ENCODE measurements at places on chromosomes 3 and 15. TPM values are rescaled to one million over a fixed set of nuclear protein-coding genes. Genes with fewer than 3 reads are reported as not detected.
A peak's percentile ranks its signal among the peaks of the same experiment; 100 is the strongest.

DNA sequence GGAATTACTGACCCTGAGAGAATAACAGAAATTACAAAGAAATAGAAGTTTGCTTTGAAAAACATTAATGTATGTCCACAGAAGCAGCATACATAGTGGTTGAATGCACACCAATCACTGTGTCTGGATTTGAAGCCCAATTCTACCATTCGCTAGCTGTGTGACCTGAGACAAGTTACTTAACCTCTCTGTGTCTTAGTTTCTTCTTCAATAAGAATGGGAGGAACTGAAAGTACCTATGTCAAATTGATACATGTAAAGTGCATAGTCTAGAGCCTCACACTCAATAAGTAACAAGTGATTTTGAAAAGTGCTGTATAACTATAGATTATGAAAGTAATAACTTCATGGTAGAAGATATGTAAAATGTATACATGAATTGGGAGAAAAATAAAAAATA is 457.8 kb downstream of the FOXP1 start:
- no peak for DNase-seq

Gene POMGNT2
- total RNA-seq, result 3.3 TPM

DNA sequence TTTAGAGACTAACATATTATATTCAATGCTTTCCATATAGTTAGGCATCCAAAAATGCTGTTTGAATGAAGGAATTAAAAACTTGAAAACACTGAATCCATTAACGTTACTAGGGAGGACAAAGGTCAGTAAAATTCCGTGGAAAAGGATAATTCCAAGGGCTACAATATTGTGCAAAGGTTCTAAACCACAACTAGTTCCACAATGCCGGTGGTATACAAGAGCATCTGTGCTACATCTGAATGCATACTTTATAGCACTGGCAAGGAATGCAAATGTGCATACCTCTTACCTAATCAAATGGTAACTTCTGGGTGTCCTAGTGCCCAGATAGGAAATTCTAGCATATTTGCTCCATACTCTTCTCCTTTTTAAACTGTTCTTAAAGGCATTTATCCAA is 2.2 kb downstream of the ICE2 start:
- no peak for DNase-seq

GRCh38 chr15:38378161-38378560 is 75.8 kb upstream of the FAM98B start:
- peak; percentile 65 for DNase-seq

DNA sequence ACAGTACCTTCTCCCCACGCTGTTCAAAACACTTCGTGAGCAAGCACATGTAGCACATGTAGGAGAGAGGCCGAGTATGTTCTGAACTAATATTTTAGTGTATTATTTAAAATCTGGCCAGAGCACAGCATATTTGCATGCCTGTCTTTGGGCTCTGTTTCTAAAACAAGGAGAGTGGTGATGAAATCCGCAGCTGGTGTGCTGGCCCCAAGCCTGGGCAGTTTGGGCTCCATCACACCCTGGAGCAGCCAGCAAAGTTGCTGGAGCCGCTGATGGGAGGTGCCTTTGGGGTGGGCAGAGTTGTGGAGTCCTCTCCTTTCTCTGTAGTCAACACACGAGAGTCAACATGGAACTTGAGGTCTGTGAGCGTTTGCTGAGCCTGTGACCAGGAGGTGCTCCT is 116.6 kb downstream of the SLCO3A1 start:
- DNase-seq, result no peak

GRCh38 chr3:130760922-130761321 is 14.3 kb upstream of the PIK3R4 start:
- DNase-seq, result no peak

Gene TNFSF10
- 91.1 TPM for total RNA-seq

DNA sequence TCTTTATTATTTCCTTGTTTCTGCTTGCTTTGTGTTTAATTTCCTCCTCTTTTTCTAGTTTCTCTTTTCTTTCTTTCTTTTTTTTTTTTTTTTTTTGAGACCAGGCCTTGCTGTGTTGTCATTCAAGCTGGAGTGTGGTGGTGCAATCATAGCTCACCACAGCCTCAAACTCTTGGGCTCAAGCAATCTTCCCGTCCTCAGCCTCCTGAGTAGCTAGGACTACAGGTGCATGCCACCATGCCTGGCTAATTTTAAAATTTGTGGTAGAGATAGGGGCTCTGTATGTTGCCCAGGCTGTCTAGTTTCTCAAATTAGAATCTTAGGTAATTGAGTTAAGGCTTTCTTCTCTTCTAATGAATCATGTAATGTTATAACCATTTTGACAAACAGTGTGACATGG is 22.4 kb downstream of the SLMAP start:
- no peak for DNase-seq

Gene CHDH
- total RNA-seq, result under 0.01 TPM

- no peak for DNase-seq
Measured at GRCh38 chr3:43752905-43753304, 62.2 kb downstream of the ABHD5 start.

GRCh38 chr3:171783626-171784025 is 26.7 kb downstream of the PLD1 start:
- no peak for DNase-seq

Gene RHOV
- not detected for total RNA-seq

DNA sequence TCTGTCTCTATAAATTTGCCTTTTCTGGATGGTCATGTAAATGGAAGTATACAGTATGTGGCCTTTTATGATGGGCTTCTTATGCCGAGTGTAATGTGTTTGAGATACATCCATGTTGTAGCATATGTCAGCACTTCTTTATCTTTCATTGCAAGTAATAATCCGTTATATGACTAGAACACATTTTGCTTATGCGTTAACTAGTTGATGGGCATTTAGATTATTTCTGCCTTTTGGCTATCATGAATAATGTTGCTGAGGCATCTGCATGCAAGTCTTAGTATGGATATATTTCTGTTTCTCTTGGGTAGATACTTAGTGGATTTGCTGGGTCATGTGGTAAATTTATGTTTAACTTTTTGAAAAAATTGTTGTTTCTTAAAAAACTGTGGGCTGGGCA is 19.7 kb downstream of the KAT2B start:
- DNase-seq, result no peak

- peak; percentile 70 for DNase-seq
Measured at GRCh38 chr15:71679793-71680353, 130.5 kb upstream of the NR2E3 start.

DNA sequence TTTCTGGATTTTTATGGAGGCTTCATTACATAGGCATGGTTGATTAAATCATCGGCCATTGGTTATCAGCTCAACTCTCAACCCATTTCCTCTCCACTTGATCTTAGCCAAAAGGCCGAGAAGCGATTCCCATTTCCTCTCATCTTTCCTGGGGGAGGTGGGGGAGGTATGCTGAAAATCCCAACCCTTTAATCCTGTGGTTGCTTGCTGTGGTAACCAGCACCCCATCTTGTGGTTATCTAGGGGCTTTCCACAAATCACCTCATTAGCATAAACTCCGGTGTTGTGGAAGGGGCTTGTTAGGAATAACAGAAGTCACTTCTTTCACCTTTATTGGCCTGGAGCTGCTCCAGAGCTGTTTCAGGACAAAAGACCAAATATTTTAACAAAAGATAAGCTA is 20.9 kb downstream of the PDE8A start:
- no peak for DNase-seq

Gene CD47
- total RNA-seq, result 34.9 TPM

Gene CEMIP
- total RNA-seq, result 0.22 TPM

Gene SLC24A5
- under 0.01 TPM for total RNA-seq

DNA sequence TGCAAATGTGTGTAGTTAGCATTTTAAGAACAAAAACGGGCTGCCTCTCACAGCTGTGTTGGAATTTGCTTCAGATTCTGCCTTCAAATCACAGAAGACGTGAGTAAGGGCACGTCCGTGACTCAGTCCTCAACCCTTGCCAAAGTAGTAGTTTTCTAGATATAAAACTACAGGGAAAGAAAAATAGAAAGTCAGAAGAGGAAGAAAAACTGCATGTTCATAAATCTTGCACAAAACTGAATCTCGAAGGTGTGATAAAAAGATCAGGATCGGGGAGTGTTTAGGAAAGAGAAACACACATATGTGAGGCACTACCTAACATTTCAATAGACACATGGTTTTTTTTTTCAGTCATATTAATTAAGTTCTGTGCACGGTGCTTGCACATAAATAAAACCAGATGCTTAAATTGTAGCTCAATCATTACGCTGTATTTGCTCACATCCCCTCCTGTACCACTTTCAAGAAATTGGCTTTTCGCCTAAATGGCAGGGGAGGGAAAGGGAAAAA is 71.7 kb downstream of the P3H2 start:
- no peak for DNase-seq

- no peak for DNase-seq
Measured at GRCh38 chr15:75215107-75216004, 13.7 kb downstream of the C15orf39 start.

DNA sequence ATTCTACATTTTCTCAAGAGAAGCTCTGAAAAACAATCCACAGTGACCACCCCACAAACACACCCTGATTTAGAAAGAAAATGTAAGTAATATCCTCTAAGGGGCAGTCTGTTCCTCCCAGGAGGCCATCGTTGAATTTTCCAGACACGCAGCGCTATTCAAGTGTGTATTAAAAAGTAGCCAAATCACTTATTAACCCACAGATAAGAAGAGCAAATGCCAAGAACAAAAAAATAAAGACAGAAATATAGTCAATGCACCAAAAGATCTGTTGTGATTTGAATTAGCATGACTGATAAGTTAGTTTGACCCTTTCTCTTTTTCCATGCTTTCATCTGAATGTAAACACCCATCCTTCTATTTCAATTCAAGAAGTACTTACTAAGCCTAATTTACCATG is 622.8 kb upstream of the ZNF385D start:
- no peak for DNase-seq

GRCh38 chr3:23834082-23834870 is 28.5 kb downstream of the UBE2E1 start:
- peak; percentile 37 for DNase-seq

- peak; percentile 58 for DNase-seq
Measured at GRCh38 chr15:41926185-41927056, 32.6 kb upstream of the SPTBN5 start.
